Neural progenitor cell (in vitro differentiated cells): ENCODE measurements at places on chromosomes 6 and 20. TPM values are rescaled to one million over a fixed set of nuclear protein-coding genes. Genes with fewer than 3 reads are reported as not detected.

MUCL3 gene
- 0.03 TPM in 1 of 2 replicates, not detected in the other for total RNA-seq

MUC22 gene
- total RNA-seq = 0.03 TPM in 1 of 2 replicates, not detected in the other

DEFB132 gene
- not detected in 2 replicates for total RNA-seq

GRCh38 chr6:52995913-52996645 lies 995 bp upstream of the GSTA4 start:
- H3K4me1 ChIP-seq = peaks cover 12% of the 10 kb centered on the region
- H3K27me3 ChIP-seq = no peaks in the 10 kb centered on the region
- DNase-seq = peak; percentile 73

ARHGAP40 gene
- total RNA-seq = not detected in 2 replicates

- H3K27ac ChIP-seq = no peak overlapping the region
- H3K4me1 ChIP-seq = no peaks in the 10 kb centered on the region
- no peaks in the 10 kb centered on the region for H3K36me3 ChIP-seq
- no peaks in the 10 kb centered on the region for H3K27me3 ChIP-seq
- no peak overlapping the region for H3K4me3 ChIP-seq
Measured at GRCh38 chr20:61865353-61865752, 200.3 kb downstream of the TAF4 start.

DNA sequence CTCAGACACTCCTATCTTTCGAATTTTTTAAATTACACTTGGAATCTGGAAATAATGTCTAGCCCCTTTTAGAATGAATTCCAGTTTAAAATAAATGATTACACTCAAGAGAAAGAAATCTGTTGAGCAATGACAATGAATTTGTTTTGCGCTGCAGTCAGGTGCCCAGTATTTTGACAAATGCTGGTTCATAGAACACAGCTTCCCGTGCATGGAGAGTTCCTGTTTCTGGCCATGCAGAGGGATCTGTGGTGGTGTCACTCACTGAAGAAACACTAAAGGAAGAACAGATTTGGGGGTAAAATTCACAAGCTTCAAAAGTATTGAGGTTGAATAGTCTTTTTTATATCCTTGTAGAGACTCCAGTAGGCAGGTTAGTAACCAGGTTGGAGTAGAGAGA lies 113.4 kb upstream of the CEP85L start:
- no peak overlapping the region for H3K27ac ChIP-seq
- no peaks in the 10 kb centered on the region for H3K36me3 ChIP-seq
- H3K4me3 ChIP-seq = no peak overlapping the region
- DNase-seq = no peak
- peaks cover 10% of the 10 kb centered on the region for H3K4me1 ChIP-seq

SIGLEC1 gene
- total RNA-seq = not detected in 2 replicates

DNA sequence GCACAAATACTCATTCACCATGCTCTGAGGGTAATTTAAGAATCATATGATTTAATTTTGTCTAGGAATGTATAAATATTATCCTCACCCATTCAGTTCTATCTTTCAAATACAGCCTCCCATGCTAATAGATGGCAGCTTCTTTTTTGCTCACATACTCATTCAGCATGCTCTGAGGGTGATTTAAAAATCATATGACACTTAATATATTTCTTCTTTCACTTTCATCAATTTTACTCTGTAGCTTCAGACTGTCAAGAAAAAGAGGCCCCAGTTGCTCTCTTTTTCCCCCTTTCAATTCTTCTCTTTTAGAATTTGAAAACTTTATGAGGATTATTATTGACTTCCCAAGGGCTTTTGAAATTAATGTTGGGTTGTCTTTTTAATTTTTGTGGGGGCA lies 161.7 kb upstream of the LAMP5 start:
- no peak for DNase-seq
- no peak overlapping the region for H3K27ac ChIP-seq
- H3K36me3 ChIP-seq = no peaks in the 10 kb centered on the region
- no peak overlapping the region for H3K4me3 ChIP-seq
- H3K4me1 ChIP-seq = no peaks in the 10 kb centered on the region

GRCh38 chr6:81252231-81252630 lies 500.2 kb downstream of the TENT5A start:
- no peaks in the 10 kb centered on the region for H3K4me1 ChIP-seq
- H3K36me3 ChIP-seq = no peaks in the 10 kb centered on the region
- no peak overlapping the region for H3K4me3 ChIP-seq

PAK5 gene
- total RNA-seq = 1.6 and 1.9 TPM in 2 replicates

ZSCAN16 gene
- 8.4 and 17.7 TPM in 2 replicates for total RNA-seq

GRCh38 chr6:140500849-140501248 lies 1126.4 kb upstream of the CITED2 start:
- no peak overlapping the region for H3K27ac ChIP-seq
- H3K27me3 ChIP-seq = no peaks in the 10 kb centered on the region
- H3K4me1 ChIP-seq = no peaks in the 10 kb centered on the region
- no peak overlapping the region for H3K4me3 ChIP-seq
- no peak for DNase-seq

DNA sequence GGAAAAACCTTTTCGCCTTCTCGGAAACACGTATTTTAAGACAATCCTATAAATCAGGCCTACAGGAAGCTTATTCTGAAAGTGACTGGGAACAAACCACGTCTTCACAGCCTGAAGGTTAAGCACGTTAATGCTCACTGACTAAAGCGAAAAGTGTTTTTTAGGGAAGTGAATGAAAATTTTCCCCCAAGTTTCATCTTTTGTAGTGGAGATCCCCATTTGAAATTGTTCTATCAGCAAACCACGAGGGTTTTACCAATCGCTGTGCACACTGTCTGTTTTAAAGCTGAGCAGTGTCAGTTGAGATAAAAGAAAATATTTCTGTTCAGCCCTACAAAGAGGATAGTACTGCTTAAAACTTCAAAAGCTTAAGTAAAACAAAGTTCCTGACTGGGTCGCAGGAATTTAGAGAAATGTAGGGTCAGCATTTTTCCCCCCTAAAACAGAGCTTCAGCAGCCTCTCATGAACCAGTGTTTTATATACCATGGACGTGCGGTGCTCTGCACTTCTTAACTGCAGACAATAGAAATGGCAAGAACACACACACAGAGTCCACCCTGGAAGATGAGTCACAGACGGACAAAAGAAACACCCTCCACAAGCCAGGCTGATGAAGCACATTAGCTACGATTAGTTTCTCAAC lies 34.9 kb downstream of the SLC22A23 start:
- no peak for DNase-seq
- peaks cover 29% of the 10 kb centered on the region for H3K4me1 ChIP-seq
- no peaks in the 10 kb centered on the region for H3K36me3 ChIP-seq
- H3K27me3 ChIP-seq = no peaks in the 10 kb centered on the region

- H3K36me3 ChIP-seq = no peaks in the 10 kb centered on the region
- DNase-seq = no peak
- H3K4me1 ChIP-seq = no peaks in the 10 kb centered on the region
- H3K27me3 ChIP-seq = no peaks in the 10 kb centered on the region
- H3K27ac ChIP-seq = no peak overlapping the region
Measured at GRCh38 chr20:50292591-50293283, 102.1 kb downstream of the CEBPB start.

- H3K4me3 ChIP-seq = no peak overlapping the region
- no peak overlapping the region for H3K27ac ChIP-seq
- no peaks in the 10 kb centered on the region for H3K27me3 ChIP-seq
- no peaks in the 10 kb centered on the region for H3K4me1 ChIP-seq
- DNase-seq = no peak
- peaks cover 40% of the 10 kb centered on the region for H3K36me3 ChIP-seq
Measured at GRCh38 chr6:87237804-87238203, 82.4 kb downstream of the ZNF292 start.

GPRC6A gene
- total RNA-seq = 0.06 TPM in 1 of 2 replicates, not detected in the other

DNA sequence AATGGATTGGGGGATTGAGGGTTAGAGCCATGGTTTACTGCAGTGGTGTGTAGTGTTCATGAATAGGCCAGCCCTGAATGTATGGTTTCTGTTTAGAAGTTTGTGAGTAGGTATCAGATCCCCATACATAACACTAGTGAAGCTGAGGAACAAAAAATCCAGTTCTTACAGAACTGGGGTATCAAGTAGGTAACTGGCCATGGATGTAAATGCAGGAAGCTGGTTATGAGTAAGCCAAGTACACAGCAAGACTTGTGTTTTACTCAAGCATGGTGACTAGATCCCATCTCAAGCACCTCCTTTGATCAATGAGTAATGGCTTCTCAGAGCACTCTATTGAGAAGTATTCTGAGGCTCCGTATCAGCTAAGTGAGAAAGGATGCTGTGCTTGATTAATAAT lies 613.7 kb upstream of the FLRT3 start:
- no peak for DNase-seq
- H3K4me1 ChIP-seq = peaks cover 17% of the 10 kb centered on the region
- peak overlapping the region; percentile 56 for H3K27ac ChIP-seq
- H3K36me3 ChIP-seq = no peaks in the 10 kb centered on the region

GRCh38 chr6:44797746-44798145 lies 410.2 kb downstream of the CDC5L start:
- H3K4me3 ChIP-seq = no peak overlapping the region
- no peak overlapping the region for H3K27ac ChIP-seq
- no peaks in the 10 kb centered on the region for H3K36me3 ChIP-seq
- peaks cover 41% of the 10 kb centered on the region for H3K4me1 ChIP-seq

GRCh38 chr20:60107621-60108390 lies 149.6 kb downstream of the CDH26 start:
- H3K36me3 ChIP-seq = no peaks in the 10 kb centered on the region
- DNase-seq = no peak
- H3K27me3 ChIP-seq = no peaks in the 10 kb centered on the region
- H3K27ac ChIP-seq = no peak overlapping the region

PSORS1C1 gene
- total RNA-seq = not detected in 2 replicates

PRPH2 gene
- 0.06 TPM in 1 of 2 replicates, not detected in the other for total RNA-seq

CAP2 gene
- 18.4 and 27.4 TPM in 2 replicates for total RNA-seq

GRCh38 chr6:27980111-27980510 lies 23.1 kb downstream of the OR2B6 start:
- no peaks in the 10 kb centered on the region for H3K36me3 ChIP-seq
- no peak overlapping the region for H3K27ac ChIP-seq
- DNase-seq = peak; percentile 17
- H3K4me3 ChIP-seq = no peak overlapping the region
- H3K4me1 ChIP-seq = no peaks in the 10 kb centered on the region

GRCh38 chr6:159532155-159532554 lies 160.9 kb downstream of the SOD2 start:
- no peak overlapping the region for H3K4me3 ChIP-seq
- peaks cover 13% of the 10 kb centered on the region for H3K27me3 ChIP-seq
- DNase-seq = no peak
- no peaks in the 10 kb centered on the region for H3K36me3 ChIP-seq

DNA sequence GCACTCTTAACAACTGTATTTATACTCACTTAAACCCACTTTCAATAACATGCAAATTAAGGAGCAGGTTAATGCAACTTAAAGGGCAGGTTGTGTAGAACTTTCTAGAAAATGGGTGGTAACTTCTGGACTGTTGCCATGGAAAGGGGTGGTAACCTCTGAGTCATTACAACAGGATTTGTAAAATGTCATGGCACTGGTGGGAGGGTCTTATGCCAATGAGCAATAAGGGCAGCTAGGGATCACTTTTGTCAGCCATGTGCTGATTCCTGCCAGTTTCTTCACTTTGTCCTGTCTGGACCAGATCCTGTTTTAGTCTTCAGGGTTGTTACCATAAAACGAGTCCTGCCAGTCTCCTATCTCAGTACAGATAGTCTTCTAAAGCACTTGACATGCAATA lies 560.5 kb upstream of the PTCHD4 start:
- no peaks in the 10 kb centered on the region for H3K36me3 ChIP-seq

DNA sequence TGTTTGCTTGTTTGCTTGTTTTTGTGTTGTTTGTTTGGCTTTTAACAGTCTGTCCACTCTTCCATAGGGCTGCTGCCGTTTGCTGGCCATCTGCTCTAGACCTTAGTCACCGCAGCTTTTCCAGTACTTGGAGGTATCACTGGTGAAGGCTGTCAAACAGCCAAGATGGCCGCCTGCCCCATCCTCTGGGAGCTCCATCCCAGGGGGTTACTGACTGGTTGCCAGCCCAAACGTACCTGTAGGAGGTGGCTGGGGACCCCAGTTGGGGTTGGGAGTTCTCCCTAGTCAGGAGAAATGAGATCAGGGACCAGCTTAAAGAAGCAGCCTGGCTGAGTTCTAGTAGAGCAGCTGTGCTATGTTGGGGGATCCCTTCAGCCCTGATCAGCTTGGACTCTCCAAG lies 418.4 kb downstream of the KHDRBS2 start:
- no peak for DNase-seq
- no peaks in the 10 kb centered on the region for H3K27me3 ChIP-seq
- no peaks in the 10 kb centered on the region for H3K4me1 ChIP-seq
- no peak overlapping the region for H3K4me3 ChIP-seq
- no peaks in the 10 kb centered on the region for H3K36me3 ChIP-seq

DNA sequence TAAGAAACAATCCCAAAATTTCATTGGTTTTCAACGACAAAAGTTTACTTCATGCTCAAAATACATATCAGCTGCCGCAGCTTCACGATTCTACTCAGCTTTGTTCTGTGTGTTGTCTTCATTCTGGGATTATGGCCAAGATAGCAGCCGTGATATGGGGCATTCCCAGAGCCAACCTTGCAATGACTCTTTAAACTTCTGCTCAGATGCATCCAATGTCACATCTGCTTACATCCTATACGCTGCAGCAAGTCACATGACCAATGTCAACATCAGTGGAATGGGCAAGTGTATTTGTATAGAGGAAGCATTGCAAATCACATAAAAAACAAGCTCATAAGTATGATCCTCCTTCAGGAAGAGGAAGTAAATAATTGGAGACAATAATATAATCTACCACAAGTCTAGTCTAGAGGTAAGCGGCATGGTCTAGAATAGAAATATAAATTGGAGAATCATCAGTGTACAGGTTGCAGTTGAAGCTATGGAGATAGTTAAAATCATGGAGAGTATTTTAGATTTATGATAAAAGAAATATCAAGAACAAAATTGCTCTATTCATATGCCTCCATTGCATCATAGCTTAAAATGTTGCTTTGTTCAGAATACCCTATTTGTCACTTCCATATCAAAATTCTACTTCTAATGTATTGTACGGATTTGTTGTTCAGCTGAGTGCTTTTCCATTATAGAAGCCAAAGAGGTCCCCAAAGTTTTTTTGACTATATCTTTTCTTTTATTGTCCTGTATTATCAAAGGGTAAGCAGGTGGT lies 7.2 kb upstream of the C6orf141 start:
- H3K4me3 ChIP-seq = no peak overlapping the region
- H3K4me1 ChIP-seq = peaks cover 27% of the 10 kb centered on the region
- H3K27me3 ChIP-seq = no peaks in the 10 kb centered on the region
- DNase-seq = no peak

GRCh38 chr6:168822376-168822775 lies 381.4 kb downstream of the SMOC2 start:
- H3K27me3 ChIP-seq = no peaks in the 10 kb centered on the region
- peaks cover 14% of the 10 kb centered on the region for H3K4me1 ChIP-seq
- DNase-seq = no peak
- no peak overlapping the region for H3K4me3 ChIP-seq
- H3K36me3 ChIP-seq = no peaks in the 10 kb centered on the region

DNA sequence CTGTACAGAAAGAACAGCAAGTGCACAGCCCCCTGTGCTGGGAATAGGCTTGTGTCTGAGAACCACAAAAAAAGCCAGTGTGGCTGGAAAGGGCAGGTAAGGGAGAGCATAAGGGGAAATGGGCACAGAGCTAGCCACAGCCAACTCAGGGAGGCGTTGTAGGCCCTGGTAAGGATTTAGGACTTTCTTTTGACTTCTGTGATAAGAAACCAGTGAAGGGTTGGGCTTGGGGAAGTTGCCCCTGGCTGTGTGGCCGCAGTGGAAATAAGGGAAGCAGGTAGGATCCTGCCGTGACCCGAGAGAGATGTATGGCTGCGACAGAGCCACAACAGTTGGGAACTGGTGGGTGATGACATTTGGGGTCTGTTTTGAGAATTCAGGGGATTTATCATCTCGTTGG lies 30.0 kb upstream of the PHACTR2 start:
- H3K27ac ChIP-seq = no peak overlapping the region
- peaks cover 3% of the 10 kb centered on the region for H3K4me1 ChIP-seq
- H3K4me3 ChIP-seq = no peak overlapping the region
- H3K36me3 ChIP-seq = no peaks in the 10 kb centered on the region
